ENCODE measurements at places on chromosomes 3 and 15. TPM values are rescaled to one million over a fixed set of nuclear protein-coding genes. Genes with fewer than 3 reads are reported as not detected.

The CDCP1 gene
- polyA plus RNA-seq: 0.09 TPM

The CFAP92 gene
- 0.34 TPM for polyA plus RNA-seq

The AMT gene
- polyA plus RNA-seq: 3.8 TPM

The TGM5 gene
- 0.24 TPM for polyA plus RNA-seq

The RHOV gene
- 0.36 TPM for polyA plus RNA-seq

The PPM1L gene
- polyA plus RNA-seq: 20.3 TPM

The UCN2 gene
- not detected for polyA plus RNA-seq

The GOLGA6L7 gene
- not detected for polyA plus RNA-seq

The THAP10 gene
- polyA plus RNA-seq: 16.7 TPM

The MCCC1 gene
- polyA plus RNA-seq: 15.8 TPM

The FRMD5 gene
- 14.7 TPM for polyA plus RNA-seq

The LMAN1L gene
- not detected for polyA plus RNA-seq

The ACY1 gene
- polyA plus RNA-seq: 12.2 TPM

The EPHA3 gene
- 3.9 TPM for polyA plus RNA-seq

The SSUH2 gene
- polyA plus RNA-seq: not detected

The TMCO5A gene
- polyA plus RNA-seq: not detected

The PDZRN3 gene
- 7.7 TPM for polyA plus RNA-seq

The SLC28A2 gene
- polyA plus RNA-seq: not detected

The SPTBN5 gene
- 0.79 TPM for polyA plus RNA-seq

The POTEB2 gene
- polyA plus RNA-seq: not detected

The TTC21A gene
- polyA plus RNA-seq: 3.2 TPM

The LOXL1 gene
- polyA plus RNA-seq: 2.2 TPM

The TAGLN3 gene
- 15.0 TPM for polyA plus RNA-seq

The SLC22A13 gene
- polyA plus RNA-seq: not detected

The GATM gene
- 23.8 TPM for polyA plus RNA-seq

The FANCD2OS gene
- polyA plus RNA-seq: not detected

The WNT5A gene
- 9.9 TPM for polyA plus RNA-seq

The ESYT3 gene
- polyA plus RNA-seq: 12.4 TPM

The UPK1B gene
- polyA plus RNA-seq: not detected

The DNAH12 gene
- polyA plus RNA-seq: 0.77 TPM

Measured in Purkinje cell (primary cell).